Activated T-helper 9 cell treated with anti-CD3 and anti-CD28 coated beads, Interleukin-2, amount 50 U/mL, for 16 hours (primary cell): ENCODE measurements at places on chromosomes 5 and 9.

GRCh38 chr5:82163452-82164175 is 114.5 kb downstream of the RPS23 start:
- DNase-seq, result no peak

GRCh38 chr9:35996358-35996970 is 38.5 kb upstream of the OR2S2 start:
- no peak for DNase-seq

- DNase-seq, result no peak
Measured at GRCh38 chr5:56633950-56634349, 181.4 kb upstream of the MAP3K1 start.

DNA sequence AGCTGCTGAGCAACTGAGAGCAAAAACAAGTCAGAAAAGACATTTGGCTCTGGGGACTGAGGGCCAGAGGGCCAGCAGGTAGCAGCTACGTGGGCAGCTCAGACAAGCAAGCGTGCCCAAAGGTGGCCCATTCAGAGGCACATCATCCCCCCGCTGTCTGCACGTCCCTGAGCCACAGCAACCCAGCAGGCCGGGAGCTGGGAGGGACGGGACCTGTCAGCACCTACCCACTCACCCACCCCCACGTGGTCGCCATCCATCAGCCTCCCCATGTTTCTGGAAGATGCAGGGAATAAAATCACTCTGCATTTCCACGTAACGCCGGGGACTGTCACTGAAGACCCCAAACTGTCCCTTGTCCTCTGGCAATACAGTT is 167.8 kb downstream of the COL23A1 start:
- DNase-seq, result no peak

- DNase-seq, result no peak
Measured at GRCh38 chr9:130144703-130145102, 27.5 kb upstream of the NCS1 start.

- no peak for DNase-seq
Measured at GRCh38 chr9:85433046-85433445, 308.7 kb downstream of the AGTPBP1 start.

DNA sequence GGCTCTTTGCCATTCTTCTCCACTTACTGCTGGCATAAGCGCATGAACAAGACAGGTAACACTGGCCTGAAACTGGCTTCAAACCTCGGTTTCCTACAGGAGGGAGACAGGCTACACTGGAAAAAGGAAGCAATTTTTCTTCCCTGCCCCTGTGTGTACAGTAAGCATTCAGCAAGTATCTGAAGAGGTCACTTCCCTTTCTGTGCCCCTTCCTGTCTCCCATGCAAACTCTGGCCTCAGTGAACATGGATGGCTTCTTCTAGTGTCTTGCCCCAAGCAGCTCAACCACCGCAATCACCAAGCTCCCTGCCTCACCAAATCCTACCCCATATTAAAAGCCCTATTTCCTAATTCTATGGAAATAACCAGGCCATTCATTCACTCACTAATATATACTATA is 42.4 kb downstream of the SERINC5 start:
- DNase-seq, result no peak
